Retina (tissue), 1 donor: ENCODE measurements at places on chromosomes 2 and 18.

GRCh38 chr2:23502096-23502495, 117.1 kb downstream of the KLHL29 start:
- peak; percentile 76 for DNase-seq

DNA sequence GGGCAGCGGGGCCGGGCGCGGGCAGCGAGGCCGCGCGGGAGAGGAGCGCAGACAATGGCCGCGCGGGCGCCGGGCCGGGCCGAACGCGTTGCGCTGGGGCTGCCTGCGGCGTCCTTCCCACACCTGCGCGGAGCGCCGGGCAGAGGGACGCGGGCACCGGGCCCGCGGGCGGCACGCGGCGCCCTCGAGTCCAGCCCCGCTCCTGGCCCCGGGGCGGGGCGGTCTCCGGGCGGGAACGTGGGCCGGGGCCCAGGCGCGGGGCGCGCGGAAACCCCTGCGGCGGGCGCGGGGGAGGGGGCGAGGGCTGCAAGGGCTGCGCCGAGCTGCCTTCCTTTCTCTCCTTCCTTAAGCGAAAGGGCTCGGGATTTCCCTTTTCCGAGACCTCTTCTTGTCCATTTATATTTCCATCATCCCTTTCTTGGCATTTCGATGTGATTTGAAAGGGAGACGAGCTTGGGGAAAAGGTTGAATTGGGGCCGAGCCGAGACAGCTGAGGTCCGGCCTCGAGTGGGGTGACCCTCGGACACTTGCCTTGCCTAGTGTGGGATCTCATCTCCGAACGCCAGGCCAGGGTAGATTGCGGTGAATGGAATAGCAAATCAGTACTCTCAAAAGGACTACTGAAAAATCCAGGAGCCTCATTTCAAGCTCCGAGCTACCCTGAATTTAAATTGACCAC, 676 bp downstream of the KLHL23 start:
- peak; percentile 78 for DNase-seq

GRCh38 chr2:235868224-235868623, 300.0 kb downstream of the GBX2 start:
- DNase-seq = no peak

DNA sequence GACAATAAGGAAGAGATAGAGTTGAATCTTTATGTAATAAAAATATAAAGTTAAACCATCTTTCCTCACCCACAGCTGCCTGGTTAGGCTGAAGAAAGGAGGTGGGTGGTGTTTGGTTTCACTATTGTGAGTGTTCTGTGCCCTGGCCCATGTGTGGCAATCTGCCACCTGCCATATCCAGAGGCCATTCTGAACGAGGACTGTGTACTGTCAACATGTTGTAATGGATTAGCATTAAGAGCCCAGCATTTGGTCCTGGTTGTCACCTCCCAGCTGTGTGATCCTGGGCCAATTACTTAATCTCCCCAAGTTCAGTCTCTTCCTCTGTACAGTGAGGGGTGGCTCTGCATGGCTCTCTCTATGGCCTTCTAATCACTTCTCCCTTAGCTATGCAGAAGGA, 118.2 kb upstream of the SEC11C start:
- DNase-seq = no peak

DNA sequence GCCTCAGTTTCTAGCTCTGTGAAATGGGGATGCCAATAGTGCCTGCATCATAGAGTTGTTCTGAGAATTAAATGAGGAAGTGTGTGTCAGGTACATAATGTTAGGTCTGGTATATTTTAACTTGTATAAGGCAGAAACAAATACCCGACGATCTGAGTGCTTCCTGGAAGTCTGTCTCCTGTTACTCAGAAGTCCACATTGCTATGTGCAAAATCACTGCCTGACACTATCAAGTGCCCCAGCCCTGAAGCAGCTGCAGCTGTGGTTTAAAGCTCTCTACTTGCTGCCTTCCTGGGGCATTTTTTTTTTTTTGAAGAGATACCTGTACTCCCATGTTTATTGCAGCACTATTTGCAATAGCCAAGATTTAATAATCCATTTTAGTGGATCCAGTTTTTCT, 125.3 kb downstream of the SLC4A3 start:
- DNase-seq = no peak

DNA sequence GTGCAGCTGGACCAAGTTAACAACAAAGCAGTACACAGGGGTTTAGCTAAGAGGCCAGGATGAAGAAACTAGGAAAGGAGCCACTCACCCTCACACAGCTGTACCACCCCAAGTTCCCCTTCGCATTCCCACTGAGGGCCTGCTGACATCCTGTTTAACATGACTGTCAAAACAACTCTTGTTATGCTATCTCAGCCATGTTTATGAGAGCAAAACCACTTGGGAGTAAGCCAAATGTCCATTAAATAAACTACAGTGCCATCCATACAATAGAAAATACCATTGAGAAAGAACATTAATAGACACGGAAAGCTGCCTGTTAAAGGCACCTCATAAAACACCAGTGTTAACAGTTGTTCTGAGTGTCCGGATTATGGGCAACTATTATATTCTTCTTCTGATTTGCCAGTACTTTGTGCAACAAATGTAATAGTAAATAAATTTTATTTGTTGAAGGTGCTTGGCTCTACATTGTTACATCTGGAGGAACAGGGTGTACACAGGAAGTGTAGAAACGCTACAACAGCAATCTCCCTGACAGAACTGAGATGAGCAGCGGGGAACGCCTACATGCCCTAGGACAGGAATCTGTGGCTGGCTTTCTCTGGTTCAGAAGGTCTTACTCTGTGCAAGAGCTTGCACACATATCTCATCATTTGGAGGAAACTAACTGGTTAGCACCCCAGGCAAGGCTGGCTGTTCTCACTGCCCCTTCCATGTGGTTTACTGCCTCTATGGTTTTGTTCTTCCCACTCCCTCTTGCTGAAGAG, 85.6 kb downstream of the EHD3 start:
- no peak for DNase-seq

- peak; percentile 50 for DNase-seq
Measured at GRCh38 chr2:86298411-86299390, 38.7 kb downstream of the REEP1 start.

GRCh38 chr18:3056311-3056710, 43.4 kb upstream of the LPIN2 start:
- no peak for DNase-seq

DNA sequence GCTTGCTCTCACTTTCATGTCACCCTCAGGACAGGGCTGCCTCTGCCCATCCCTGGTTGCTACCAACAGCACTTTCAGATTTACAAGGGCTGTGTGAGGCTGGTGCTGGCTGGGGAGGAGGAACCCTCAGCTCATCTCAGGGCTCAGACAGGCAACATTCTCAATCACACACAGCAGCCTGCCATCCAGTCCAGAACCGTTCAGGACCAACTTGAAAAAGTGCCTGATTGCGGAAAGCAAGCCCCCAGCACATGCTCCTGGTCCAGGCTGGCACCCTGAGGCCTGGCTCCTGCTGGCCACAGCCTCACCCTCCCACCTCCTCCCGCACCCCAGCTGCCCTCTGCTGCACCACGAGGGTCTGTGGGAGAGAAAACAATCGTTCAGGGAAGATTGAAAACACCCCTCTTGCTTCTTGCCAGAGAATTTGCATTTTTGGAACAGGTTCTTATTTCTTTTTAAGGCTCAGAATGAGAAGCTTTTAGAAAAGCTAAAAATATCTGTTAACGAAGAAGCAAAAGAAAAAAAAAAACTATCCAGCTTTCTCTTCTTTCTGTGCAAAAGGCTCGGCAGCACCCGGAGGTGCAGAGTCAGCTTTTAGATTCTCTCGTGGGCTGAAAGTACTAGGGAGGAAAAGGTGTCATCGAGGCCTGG, 403.8 kb upstream of the ID2 start:
- DNase-seq = no peak

DNA sequence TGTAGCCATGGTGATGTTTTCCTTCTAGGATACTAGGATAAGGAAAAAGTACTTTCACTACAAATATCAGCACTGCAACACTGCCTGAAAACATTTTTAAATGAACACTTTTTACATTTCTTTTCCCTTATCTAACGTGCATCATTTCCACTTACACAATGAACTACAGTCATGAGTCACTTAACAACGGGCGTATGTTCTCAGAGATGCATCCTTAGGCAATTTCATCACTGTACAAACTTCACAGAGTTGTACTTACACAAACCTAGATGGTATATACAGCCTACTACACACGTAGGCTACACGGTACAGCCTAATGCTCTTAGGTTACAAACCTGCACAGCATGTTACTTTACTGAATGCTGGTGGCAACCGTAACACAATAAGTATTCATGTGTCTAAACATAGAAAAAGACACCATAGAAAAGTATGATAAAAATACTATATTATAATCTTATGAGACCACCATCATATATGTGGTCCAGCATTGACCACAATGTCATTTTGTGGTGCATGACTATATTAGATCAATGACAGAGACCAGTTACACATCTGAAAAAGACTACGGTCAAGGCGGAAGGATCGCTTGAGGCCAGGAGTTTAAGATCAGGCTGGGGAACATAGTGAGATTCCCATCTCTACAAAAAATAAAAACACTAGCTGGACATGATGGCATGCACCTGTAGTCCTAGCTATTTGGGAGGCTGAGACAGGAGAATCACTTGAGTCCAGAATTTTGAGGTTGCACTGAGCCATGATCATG, 39.8 kb downstream of the WDR33 start:
- DNase-seq = no peak

GRCh38 chr2:139080244-139080643, 300.1 kb upstream of the NXPH2 start:
- no peak for DNase-seq

- no peak for DNase-seq
Measured at GRCh38 chr2:188305271-188305670, 13.6 kb downstream of the GULP1 start.

DNA sequence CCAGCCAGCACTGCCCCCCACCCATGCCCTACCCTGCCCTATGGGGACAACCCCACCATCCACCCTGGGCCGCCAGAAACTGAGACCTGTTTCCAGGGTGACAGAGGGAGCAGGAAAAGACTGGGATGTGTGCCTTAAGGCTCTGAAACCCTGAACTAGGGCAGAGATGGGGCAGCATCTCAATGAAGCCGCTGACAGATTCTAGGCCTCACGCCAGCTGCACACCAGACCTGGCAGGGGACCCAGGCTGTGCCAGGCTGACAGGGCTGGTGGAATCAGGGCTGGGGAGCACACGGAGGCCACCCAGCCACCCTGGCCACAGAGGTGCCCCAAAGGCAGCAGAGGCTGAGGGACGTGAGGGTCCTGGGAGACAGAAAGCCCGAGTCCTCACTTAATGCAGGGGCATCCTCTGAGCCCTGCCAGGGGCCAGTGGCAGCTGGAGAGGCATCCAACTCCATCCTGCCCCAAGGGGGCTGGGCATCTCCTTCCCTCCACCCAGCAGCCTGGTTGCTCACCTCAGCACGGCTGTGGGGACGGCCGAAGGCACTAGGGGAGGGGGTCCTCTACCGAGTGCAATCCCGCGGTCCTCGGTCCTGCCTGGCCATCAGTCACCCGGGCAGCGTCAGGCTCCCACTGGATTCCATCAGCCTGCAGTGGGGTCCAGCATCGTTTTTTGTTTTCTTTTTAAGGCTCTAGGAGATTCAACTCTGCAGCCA, 169.2 kb downstream of the ZFP36L2 start:
- DNase-seq = no peak
